RWPE1 (cell line): ENCODE measurements at places on chromosomes 5 and 9.

- DNase-seq = no peak
These were observed 20.3 kb downstream of the RABGAP1 start for GRCh38 chr9:122961139-122961538.

DNA sequence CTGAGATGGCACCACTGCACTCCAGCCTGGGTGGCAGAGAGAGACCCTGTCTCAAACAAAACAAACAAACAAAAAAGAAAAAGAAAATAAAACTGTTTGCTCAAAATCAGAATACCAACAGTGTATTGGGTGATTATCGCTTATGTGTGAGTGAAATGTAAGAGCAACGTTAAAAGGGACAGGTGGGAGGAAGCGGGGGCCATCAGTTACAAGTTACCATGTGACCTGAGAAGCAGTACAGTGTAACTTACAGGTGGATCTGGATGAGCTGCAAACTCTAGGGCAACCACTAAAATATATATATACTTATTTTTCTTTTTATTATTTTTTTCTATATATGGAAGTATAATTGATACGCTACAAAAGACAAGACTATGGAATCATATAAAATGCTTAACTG, 93.4 kb downstream of the KCNT1 start:
- no peak for DNase-seq

DNA sequence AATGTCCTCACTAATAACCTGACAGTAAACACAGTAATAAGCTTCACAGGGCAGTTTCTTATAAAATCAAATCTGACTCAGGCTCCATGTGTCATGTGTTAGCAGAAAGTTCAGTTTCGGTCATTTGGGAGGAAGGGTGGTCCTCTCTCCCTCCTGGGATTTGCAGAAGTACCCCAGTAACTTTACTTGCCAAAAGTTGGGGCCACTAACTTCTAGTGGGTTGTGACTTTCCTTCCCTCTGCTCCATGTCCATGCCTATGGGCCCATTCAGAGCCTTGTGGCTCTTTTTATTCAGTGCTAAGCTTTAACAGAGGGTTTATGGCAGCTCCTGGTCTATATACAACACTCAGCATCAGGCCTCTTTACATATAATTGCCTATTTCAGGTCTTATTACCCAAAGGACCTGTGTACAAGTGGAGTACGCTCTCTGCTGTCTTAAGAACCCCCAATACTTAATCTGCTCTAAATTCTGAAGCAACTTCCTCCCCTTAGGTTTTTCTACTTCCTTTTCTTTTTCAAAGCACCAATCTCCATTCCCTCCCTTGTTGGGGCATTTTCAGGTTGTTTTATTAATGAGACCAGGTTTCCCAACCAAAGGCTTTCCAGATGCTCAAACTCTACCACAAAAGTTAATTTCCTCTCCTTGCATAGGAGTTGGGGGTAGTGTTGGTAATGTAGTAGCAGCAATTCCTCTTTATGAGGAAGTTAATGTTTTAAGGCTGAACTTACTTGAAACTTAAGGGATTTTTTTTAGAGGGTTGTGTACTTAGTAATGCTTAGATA, 107.7 kb downstream of the CCDC192 start:
- DNase-seq = no peak

DNA sequence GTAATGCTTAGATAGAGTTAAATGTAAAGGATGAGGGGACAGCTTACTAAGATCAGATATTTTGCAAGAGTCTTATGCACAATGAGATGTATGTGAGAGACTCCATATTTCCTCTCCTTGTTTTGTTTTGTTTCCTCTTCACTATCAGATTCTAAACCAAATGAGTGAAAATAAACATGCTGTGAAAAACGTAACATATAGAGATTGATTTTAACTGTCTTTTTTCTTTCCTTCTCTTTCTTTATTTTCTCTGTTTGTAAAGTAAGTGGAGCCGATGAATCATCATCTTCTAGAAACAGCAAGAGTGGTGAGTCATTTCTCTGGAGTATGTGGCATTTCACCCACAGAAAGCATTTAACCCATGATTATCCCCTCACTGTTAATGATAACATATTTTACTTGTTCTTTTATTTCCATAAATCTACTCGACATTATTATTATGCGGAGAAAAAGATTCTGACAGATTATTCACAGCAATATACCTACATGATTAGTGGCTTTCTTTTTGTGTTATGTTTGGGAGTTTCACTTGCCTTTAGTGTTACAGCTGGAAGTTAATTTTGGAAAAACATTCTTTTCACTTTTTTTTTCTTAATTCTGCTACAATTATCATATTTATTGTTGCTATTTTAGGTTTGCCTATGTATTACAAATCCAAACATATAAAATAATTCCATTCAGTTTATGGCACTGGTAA, 2.1 kb upstream of the ANXA1 start:
- peak; percentile 88 for DNase-seq

- DNase-seq = no peak
These were observed 149.0 kb downstream of the AUH start for GRCh38 chr9:91212596-91213243.

- DNase-seq = no peak
These were observed 35.2 kb upstream of the PSD2 start for GRCh38 chr5:139760066-139761056.

GRCh38 chr9:137149942-137150616, 11.1 kb downstream of the GRIN1 start:
- DNase-seq = peak; percentile 92

DNA sequence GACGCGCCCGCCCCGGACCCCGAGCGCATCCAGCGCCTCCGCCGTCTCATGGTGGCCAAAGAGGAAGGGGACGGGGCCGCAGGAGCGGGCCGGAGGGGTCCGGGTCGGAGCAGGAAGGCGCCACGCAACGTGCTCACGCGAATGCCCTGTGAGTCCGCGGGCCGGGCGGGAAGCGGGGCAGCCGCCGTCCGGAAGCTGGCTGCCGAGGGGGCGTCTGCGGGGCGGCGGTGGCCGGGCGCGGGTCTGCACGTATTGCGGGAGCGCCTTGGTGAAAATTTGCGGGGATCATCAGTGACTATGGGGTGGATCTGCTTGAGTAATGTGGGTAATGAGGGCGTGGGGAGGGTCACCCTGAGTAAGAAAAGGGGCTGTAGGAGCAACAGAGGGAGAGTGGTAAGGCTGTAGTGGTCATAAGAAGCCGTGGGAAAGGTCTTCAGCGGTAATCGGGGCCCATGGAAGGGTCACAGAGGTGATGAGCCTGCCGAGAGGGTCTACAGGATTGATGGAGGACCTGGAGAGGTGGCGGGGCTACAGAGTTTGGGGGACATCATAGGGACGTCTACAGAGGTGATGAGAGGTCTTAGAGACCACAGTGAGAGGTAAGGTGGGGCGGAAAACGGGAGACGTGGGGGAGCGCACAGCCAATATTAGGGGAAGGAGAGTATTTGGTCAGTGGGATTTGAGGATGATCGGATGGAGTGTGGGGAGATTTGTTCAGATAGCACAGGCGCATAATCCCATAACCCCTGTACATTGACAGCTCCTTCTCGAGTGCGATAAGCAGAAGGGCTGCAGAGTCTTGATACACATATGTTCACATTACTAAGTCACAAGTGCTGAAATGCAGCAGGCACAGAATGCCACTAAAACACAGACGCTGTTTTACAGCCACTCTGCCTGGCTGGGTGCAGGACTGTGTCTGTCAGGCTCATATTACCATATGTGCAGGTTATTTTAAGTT, 819 bp downstream of the LSM11 start:
- peak; percentile 22 for DNase-seq

GRCh38 chr9:27367175-27367798, 70.3 kb upstream of the EQTN start:
- DNase-seq = no peak

DNA sequence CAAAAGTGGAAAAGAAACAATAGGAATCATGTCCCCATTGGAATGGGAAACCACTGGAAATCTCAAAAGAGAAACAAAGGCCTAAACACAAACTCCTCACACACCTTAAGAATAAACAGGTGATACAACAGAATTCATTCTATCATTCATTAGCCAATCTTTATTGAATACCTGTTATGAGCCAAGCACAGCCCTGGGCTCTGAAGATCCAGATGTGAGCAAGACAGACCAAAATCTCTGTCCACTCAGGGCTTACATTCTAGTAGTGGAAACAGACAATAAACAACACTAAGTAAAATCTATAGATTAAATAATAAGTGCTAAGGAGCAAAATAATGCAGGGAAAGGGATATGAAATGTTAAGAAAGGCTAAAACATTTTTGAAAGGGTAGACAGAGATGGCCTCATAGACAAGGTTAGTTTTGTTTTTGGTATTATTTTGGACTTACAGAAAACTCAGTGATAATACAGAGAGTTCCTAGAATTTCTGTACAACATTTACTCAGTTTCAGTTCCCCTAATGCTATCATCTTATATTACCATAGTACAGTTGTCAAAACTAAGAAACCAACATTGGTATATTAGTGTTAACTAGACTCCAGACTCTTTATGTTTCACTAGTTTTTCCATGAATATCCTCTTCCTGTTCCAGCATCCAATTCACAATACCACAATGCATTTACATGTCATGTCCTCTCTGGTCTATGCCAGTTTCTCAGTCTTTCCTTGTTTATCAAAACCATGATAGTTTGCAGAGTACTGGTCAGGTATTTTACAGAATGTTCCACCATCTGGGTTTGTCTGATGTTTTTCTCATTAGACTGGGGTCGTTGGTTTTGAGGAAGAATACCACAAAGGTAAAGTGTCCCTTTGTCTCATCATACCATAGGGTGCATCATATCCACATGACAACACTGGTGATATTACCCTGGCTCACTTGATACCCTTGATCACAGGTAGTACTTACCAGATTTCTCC, 103.7 kb downstream of the SIL1 start:
- DNase-seq = no peak

DNA sequence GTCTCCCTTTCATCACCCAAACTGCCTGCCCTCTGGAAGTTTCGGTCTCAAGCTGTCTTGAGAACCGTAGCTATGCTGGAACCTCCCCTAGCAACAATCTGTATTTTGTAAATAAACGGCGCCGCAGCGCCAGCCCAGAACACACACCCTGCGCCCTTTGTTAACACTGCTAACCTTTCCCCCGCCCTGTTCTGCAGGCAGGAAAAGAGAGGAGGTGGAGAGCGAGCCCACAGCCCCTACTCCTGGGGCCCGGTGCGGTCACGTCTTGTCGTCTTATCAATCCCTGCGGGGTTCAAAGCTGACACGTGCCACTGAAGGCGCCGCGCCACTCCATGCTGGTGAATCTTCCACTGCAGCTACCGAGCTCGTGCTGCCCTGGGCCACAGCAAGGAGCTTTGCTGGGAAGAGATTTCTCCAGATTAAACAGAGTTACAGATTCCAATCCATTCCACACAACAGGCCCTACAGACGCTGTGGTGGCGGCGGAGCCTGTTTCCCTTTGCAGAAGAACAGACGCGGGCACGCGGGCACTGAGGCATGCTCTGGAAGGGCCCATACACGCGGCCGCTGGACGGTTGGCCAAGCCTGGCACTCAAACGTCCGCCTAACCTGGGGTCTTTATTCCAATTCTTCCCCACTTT, 25.3 kb downstream of the ZDHHC11B start:
- no peak for DNase-seq

DNA sequence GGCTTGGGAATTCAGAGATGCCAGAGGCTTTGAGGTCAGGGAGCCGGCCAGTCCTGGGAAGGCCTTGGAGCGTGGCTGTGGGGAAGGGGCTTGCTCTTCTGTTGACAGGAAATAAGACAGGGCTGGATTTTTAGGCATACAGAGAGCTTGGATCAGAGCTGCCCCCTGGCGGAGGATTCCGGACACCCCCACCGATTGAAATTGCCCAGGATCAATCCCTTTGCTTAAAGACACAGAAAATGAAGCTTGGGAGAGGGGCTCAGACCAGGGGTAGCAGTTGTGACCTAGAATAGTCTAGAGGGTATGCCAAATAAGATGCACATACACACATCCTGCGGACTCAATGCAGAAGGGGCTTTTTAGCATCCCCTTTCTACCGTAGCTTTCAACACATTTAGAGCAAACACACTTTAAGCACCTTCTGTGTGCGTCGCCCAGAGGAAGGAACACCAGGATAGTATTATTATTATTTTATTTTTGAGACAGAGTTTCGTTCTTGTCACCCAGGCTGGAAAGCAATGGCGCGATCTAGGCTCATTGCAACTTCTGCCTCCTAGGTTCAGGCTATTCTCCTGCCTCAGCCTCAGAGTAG, 1.7 kb upstream of the NTMT1 start:
- DNase-seq = peak; percentile 81

GRCh38 chr9:121763131-121763530, 111.7 kb downstream of the DAB2IP start:
- no peak for DNase-seq

GRCh38 chr5:33817301-33817700, 74.5 kb downstream of the ADAMTS12 start:
- no peak for DNase-seq

GRCh38 chr9:20552874-20553557, 69.3 kb downstream of the MLLT3 start:
- no peak for DNase-seq

DNA sequence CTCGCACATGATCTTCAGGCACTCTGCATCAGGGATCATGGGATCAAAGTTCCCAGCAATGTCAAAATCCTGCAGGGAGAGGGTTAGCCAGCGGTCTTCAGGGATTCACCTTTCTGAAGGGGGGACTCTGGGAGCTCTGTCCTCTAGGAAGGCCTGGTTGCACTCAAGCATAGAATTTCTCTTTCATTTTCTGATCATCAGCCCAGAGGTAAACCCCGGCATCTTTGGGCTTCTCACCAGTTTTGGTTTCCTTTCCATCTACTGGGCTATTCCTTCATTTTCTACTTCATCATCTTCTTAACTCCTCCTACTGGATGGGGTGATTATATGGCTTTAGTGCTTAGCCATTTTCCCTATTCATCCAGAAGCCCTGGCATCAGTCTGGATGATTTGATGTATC, 4.6 kb upstream of the DND1 start:
- DNase-seq = no peak

DNA sequence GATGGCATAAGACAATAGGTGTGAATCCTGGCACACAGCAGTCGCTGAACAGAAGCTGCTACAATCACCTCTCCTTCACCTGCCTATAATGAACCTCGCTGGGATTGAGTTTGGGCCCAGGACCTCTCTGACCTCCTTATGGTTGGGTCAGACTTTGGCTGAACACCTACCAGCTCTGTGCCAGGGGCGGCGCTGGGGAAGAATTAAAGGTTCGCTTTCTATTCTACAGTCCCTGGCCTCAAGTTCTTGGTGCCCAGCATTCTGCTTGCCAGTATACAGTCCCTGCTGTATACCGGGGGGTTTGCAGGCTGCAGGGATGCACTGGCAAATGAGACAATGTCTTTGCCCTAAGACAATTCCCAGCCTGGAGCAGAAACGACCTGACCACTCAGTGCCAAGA, 895 bp upstream of the STRBP start:
- no peak for DNase-seq

- DNase-seq = no peak
These were observed 58.4 kb downstream of the DAPK1 start for GRCh38 chr9:87556039-87556438.

GRCh38 chr5:101346447-101346846, 443.4 kb upstream of the ST8SIA4 start:
- DNase-seq = no peak

DNA sequence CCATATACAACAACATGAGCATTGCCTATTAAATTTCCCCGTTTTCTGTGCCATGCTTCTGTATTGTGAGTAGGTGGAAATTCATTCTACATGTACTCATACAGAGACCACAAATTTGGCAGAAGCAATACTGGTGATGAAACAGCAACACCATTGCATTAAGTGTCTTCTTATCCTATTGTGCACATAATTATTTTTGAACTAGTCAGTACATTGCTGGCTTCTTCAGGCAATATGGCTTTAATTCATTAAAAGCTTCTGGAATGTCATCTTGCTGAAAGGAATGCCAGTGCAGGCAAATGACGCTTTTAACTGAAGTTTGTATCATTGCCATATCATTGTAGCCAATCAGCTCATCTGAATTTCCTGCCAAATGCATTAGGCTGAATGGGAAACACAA, 82.6 kb downstream of the KIAA1958 start:
- DNase-seq = no peak

- DNase-seq = no peak
These were observed 398.1 kb downstream of the MAN2A1 start for GRCh38 chr5:110087829-110088228.
